ENCODE measurements at places on chromosomes 3 and 15.

DNA sequence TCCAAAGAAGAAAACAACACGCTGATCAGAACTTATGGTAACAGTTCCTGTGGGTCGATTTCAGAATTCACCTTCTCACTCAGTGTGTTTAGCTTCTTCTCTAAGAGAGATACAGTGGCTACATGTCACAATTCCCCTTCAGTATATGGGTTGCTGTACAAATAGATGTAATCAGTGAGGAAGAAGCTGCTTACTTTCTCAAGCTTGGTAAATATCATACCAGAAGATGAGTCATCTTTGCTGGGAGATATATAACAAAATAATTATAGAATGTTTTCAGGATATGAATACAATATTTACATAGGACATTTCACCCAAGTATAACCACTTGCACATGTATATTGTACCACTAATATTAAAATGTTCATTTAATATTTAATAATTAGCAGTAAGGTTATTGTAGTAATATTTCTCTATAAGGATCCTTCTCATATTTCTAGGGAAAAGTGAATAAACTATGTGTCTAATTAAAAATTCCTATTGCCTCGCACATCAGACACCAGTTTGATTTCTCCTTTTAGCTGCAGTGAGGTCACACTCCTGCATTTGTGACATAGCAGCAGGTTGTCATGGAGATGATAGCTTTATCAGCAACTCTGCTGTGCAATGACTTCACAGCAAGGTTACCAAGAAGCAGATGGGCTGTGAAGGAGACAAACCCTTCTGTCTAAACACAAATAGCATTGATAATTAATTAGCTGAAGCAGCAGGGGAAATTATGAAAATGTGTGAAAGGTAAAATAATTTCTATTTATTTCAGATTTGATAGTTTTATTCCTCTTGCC is 211.4 kb downstream of the TUSC7 start:
- no peak for DNase-seq

GRCh38 chr3:106140431-106140830 is 271.6 kb upstream of the CBLB start:
- no peak for DNase-seq

- no peak for DNase-seq
Measured at GRCh38 chr15:69857686-69858391, 239.9 kb downstream of the TLE3 start.

DNA sequence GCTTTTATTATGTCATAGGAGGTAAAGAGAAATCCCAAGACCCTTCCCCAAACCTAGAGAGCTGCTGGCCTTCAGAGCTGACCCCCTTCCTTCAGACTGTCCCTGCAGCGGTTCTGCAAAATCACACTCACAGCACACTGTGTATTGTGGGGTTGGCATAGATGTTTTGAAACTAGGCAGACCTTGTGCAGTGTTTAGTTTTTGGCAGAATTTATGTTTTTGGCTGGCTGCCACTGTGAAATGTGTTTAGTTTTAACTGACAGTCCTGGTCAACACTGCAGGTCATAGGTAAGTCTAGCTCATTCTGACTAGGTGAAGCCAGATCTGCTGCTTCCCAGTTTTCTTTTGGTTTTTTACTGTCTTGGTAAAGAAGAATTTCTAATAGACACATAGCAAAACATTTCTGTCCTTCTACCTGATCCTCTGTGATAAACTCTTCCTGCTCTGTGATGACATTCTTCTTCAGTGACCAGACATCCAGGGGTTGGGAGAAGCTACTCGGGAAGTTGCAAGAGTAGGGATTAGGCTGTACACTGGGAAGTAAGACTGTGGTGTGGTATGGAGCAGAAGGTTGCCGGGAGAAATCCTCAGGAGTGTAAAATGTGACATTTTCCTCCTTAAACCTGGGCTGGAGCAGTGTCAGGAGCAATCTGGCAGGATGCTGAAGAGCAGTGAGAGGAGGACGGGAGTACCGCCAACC is 209.6 kb upstream of the MCTP2 start:
- DNase-seq: no peak

DNA sequence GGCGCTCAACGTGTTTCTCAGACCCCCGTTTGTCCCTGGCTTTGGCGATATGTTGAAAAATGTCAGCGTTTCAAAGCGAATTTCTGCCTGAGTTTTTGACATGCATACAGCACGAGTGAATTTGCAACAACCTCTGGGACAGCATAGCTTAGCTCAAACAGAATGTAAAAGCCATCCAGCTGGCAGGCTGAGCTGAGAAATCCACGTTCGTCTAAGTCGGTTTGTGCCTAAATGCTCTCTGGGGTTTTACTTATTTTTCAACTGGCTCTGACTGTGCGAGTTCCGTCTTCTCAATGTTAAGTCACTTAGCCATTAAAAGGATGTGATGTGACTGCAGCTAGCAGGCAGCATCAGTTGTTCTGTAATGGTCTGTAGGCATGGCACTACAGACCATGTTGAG is 243.5 kb upstream of the SLCO3A1 start:
- DNase-seq: no peak

GRCh38 chr3:47761046-47761445 is 20.6 kb downstream of the SMARCC1 start:
- no peak for DNase-seq

GRCh38 chr15:66651913-66652642 is 50.0 kb upstream of the SMAD6 start:
- DNase-seq: no peak
